Activated naive CD8-positive, alpha-beta T cell treated with anti-CD3 and anti-CD28 coated beads for 36 hours (primary cell): ENCODE measurements at places on chromosomes 13 and 19. TPM values are rescaled to one million over a fixed set of nuclear protein-coding genes. Genes with fewer than 3 reads are reported as not detected.

DNA sequence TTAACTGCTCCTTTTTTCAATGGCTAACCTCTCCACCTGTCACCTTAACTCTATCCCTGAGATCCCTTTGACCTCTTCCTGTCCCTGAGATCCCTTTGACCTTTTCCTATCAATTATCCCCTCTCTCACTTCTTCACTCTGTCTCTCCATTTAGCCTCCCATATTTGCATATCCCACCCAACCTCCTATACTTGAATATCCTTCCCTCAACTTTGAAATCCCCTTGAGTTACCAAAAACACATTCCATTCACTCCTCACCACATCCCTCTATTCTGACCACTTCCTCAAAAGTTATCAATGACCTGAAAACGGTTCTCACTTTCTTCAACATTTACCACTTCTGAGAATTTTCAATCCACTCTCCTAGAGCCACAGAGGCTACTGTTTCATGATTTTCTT, 3.0 kb downstream of the MYCBP2 start:
- DNase-seq, result no peak

DNA sequence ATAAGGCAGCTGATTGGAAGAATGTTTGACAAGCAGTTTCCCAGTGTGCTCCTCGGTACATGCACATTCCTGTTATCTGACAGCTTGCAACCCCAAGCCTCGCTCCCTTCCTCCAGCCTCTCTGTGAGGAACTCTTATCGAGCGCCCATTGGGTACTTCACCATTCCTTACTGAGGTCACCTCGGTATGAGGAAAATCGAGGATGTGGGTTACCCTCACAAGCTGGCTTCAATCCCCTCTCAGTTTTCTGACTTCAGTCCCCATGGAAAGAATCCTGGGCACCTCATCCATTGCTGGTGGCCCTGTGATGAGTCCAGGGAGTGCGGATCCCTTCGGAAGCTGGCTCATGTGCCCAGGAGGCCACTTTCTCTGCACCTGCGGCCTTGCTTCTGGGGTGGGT, 17.3 kb downstream of the TEX29 start:
- DNase-seq, result no peak

- DNase-seq, result no peak
Observed at GRCh38 chr13:99058527-99059495, 80.9 kb upstream of the DOCK9 start.

DNA sequence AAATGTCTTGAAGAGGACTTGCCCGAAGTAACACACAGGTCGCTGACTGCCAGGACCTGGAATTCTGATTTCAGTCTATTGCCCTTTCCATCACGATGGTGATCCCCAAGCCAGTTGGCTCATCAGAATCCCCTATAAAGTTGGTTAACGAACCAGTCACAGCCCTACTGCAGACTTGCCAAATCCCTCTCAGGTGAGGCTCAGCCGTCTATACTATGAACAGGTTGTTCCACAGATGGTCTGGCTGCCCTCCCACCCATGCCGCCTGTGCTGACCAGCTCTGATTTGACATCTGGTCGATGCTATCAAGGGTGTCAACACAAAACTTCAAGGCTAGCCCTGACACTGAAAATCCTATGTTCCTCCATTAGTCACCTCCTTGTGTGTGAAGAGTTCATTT, 90.0 kb downstream of the RNASEH2B start:
- DNase-seq, result no peak

DNA sequence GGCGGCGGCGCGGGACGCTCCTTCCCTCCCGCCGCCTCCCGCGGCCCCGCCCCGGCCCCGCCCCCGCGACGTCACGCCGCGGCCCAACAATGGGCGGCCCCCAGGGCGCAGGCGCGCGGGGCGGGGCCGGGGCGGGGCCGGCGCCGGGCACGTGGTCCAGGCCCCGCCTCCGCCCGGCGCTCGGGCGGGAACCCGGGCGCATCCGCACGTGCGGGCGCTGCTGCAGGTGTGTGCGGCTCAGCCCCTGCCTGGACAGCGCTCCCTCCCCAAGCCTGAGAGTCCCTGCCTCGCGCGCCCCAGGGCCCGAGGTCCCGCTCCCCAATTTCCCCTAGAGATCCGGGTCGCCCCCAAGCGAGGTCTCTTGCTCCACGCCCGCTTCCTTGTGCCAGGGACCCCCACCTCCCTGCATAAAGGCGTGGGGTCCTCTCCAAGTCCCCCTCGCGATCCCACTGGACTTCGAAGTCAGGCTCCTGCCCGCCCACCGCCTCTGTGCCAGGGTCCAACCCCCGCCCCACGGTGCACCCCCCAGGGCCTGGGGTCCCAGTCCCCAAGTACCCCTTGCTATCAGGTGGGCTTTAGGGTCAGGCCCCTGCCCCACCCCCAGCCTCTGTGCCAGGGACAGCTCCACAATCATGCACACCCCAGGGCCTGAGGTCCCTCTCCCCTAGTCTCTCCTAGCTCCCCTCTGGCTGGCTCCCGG, at the start of gene MEX3D:
Gene MEX3D (minus strand): TSS at position 6 of the 700 bp plus-strand sequence. CDS start 267 bp downstream, outside the sequence.
- DNase-seq, result peak; percentile 84

- DNase-seq, result no peak
Observed at GRCh38 chr13:94825507-94825906, 113.2 kb upstream of the SOX21 start.

DNA sequence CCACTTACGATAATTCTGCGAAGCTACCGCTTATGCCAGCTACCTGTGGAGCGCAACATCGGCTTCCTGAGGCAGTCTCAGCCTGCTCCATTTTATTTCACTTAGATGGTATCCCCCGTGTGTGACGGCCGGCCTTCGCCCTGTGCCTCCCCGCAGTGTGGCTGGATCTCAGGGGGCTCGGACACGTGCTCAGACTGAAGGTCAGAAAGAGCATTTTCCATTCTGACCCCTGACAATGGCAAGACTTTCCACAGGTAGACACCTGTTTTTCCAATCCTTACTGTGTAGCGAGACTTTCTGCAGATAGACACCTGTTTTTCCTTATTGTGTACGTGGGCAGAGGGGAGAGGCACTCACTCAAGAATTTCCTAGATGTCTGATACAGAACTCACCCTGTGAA, 52.7 kb downstream of the ATP11A start:
- no peak for DNase-seq

GRCh38 chr19:8001995-8002849, 3.2 kb downstream of the ELAVL1 start:
- DNase-seq, result peak; percentile 81

GRCh38 chr13:72849571-72849970, 67.6 kb downstream of the PIBF1 start:
- no peak for DNase-seq

- DNase-seq, result no peak
Observed at GRCh38 chr19:46637224-46637623, 1.2 kb upstream of the GNG8 start.

- DNase-seq, result no peak
Observed at GRCh38 chr13:99792079-99792921, 179.3 kb downstream of the ZIC5 start.

DNA sequence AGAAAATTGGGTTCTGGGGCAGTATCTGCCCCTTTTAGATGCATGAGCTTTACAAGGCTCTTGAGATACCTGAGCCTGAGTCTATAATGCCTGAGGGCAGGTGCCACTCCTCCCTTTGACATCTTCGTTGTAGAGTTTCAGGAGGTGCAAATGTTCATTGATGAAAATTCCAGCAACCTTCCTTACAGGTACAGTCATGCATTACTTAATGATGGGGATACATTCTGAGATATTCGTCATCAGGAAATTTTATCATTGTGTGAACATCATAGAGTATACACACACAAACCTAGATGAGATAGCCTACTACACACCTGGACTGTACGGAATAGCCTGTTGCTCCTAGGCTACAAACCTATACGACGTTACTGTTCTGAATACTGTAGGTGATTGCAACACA, 310.0 kb downstream of the SHISA2 start:
- DNase-seq, result no peak

GRCh38 chr13:113365583-113365970, 1.6 kb upstream of the GRTP1 start:
- no peak for DNase-seq

DNA sequence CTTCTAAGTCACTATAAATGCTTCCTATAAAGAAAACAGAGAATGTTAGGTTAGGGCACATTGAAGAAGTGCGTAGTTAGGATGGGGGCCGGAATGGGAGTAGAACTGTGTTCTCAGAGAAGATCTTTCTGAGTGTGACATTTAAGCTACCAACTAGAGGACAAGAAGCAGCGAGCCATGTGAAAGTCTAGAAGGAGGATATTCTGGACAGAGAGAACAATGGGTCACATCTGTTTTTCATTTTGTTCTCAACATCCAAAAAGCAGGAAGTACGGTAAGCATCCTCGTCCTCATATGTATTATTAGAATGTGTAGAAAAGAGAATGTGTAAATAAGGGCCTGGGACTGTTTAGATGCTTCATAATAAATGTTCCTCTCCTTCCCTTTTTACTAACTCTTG, 44.5 kb upstream of the PARP4 start:
- no peak for DNase-seq

DNA sequence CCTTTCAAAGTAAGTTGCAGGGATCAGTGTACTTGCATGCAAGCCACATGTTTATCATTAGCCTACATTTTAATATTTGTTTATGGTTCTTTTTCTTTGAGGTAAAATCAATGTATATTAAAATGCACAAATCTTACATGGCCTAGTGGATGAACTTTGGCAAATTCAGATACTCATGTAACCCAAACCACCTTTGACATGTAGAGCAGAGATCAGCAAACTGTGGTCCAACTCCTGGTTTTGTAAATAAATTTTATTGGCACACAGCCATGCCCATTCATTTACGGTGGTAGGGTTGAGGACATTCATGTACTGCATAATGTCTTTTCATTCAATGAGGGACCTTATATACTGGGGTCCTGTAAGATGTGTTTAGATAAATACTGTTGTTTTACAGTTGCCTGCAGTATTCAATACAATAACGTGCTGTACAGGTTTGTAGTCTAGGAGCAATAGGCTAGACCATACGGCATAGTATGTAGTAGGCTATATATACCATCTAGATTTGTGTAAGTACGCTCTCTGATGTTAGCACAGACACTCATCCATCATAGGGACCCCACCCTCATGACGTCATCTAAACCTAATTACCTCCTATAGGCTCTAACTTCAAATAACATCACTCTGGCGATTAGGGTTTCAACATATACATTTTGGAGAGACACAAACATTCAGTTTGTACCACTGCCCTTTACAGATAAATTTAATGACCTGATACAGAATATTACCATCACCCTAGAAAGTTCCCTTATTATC, 5.7 kb downstream of the NDFIP2 start:
- no peak for DNase-seq

DNA sequence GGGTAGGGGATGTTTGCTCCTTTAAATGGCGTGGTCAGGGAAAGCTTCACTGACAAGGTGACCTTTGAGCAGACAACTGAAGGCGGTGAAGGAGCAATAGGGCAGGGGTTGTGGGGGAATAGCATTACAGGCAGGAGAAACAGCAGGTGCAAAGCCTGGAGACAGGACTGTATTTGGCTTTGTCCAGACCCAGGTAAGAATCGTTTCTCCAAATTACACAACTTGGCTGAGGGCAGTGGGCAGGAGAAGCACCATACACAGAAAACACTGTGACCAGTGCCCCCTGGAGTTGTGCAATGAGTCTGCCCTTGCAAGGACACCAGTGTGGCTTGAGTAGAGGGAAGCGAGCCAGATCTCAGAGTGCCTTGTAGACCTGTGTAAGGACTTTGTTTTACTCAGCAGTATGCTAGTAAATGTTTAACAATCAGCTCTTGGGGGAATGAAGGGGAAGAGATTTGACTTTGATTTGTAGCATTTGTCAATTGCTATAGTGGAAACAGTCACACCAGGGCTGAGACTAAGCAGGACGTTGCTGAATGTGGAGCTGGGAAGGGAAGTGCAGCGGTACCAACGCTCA, 360.0 kb downstream of the DCT start:
- no peak for DNase-seq

DNA sequence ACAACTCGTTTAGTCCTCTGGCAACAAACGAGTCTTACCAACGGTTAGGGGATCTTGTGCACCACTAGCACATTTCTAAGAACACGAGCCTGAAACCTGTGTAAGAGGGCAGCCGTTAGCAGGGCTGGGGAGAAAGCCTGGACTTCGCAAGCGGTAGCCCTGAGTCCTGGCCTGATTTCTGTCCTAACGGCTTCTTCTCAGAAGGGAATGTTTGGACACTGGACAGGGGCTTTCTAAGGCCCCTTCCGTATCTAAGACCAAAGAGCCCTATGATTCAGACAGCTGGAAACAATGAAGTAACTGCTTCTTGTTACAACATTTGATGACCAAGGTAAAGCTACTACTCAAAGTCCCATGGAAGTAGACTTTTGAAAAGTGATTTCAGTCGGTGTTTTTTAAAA, 2.2 kb downstream of the ANKRD10 start:
- no peak for DNase-seq

GRCh38 chr19:39498798-39499642, at the start of gene DLL3:
Gene DLL3 (plus strand): TSS chr19:39498947. CDS start chr19:39498975, 28 bp downstream.
- DNase-seq, result peak; percentile 38

GRCh38 chr13:43021926-43022670, 1.3 kb upstream of the DNAJC15 start:
- no peak for DNase-seq

DNA sequence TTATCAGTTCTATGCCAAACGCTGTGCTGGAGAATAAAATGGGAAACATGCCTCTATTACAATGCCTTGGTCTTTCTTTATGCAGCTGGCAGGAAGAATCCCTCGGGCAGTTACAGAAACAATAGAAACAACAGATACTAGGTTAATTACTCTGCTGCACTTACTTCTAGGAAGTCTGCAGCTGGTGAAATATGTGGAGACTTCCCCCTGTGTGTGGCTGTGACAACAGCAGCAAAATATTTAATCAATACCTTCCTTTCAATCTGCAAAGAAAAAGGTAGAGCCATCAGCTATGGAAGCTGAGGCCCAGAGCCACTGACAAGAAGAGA, 9.9 kb downstream of the STOML3 start:
- DNase-seq, result no peak

- DNase-seq, result no peak
Observed at GRCh38 chr13:108120856-108121255, 94.5 kb downstream of the LIG4 start.

DNA sequence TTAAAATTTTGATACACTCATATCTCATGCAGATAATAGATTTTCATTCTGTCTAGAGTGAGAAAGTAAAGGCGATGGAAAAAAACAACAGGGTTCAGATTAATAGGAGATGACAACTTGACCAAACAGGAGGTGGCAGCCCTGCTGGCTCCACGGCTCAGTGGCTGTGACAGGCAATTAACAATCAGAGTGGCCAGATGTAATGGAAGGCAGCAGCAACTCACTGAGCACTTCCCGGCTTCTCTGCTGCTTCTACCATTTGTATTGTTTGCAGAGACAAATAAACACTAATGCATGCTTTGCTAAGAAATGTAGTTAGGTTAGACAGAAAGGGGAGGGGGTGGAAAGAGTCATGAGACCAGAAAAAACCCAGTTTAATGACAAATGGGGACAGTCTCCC, 473.0 kb upstream of the SLC10A2 start:
- no peak for DNase-seq

GRCh38 chr13:20174656-20175405, 14.0 kb upstream of the GJA3 start:
- DNase-seq, result peak; percentile 81

- no peak for DNase-seq
Observed at GRCh38 chr13:29917650-29918049, 67.2 kb upstream of the UBL3 start.

GRCh38 chr13:111076155-111077013, 38.7 kb upstream of the ARHGEF7 start:
- no peak for DNase-seq

TEAD2 gene
- total RNA-seq, result not detected

PLIN4 gene
- total RNA-seq, result not detected

ATP8A2 gene
- total RNA-seq, result 1.7 TPM

ZNF208 gene
- total RNA-seq, result 0.89 TPM

ZMYM5 gene
- 13.7 TPM for total RNA-seq

FCGBP gene
- 8.0 TPM for total RNA-seq

SPPL2B gene
- total RNA-seq, result 47.1 TPM

PSG6 gene
- not detected for total RNA-seq

VAV1 gene
- total RNA-seq, result 65.2 TPM

C1QTNF9 gene
- not detected for total RNA-seq
